ENCODE measurements at places on chromosomes 4 and X.

GRCh38 chr4:139030614-139031235 lies 15.1 kb downstream of the NOCT start:
- DNase-seq, result no peak

DNA sequence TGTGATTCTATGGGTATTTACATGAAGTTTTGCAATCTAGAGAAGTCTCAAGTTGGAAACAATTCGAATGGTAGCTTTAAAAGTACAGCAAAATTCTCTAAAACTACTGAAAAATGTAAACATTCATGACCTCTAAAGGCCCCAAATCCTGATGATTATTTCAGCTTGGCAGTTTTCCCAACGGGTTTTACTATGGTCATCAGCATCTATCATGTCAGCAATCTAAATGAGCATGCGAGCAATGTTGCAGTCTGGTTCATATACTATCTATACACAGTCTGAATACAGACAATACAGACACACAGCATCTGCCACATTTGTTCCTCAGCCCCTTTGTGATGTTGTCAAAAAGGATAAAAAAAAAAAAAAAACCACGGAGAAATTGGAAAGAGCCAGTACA lies 790.3 kb upstream of the HTR2C start:
- no peak for DNase-seq

DNA sequence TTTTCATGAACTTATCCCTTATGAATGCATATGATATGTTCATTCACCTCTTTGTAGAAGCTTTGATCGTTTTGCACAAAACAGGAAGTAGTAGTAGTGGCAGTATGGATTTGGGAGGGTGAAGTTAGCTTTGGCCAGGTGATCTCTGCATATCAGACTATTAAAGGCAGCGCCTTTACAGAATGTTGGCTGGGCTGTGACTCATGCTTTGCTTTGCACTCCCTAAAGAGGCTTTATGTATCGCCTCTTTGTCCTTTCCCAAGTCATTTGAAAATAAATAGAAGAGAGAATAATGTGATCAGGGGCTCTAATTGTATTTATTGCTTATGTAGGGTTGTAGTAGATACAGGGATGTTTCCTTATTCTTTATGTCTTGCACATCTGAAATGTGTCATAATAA lies 50.4 kb downstream of the SHROOM3 start:
- no peak for DNase-seq

DNA sequence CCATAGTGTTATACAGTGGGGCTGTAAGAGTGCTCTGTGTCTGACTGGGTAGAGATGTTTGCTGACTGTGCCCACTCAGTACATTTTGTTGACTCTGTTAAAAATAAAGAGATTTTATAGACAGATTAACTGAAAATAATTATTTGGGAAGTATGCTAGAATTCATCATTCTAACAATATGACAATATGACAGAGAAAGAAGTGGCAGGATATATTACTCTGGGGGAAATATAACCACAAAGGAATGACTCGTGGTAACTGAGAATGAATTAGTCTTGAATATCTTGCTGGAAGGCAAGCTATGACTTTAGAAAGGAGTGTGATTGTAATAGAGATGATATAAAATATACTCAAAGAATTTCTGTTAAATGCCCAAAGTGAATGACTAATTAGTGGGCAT lies 46.8 kb downstream of the TMEM165 start:
- DNase-seq, result no peak

DNA sequence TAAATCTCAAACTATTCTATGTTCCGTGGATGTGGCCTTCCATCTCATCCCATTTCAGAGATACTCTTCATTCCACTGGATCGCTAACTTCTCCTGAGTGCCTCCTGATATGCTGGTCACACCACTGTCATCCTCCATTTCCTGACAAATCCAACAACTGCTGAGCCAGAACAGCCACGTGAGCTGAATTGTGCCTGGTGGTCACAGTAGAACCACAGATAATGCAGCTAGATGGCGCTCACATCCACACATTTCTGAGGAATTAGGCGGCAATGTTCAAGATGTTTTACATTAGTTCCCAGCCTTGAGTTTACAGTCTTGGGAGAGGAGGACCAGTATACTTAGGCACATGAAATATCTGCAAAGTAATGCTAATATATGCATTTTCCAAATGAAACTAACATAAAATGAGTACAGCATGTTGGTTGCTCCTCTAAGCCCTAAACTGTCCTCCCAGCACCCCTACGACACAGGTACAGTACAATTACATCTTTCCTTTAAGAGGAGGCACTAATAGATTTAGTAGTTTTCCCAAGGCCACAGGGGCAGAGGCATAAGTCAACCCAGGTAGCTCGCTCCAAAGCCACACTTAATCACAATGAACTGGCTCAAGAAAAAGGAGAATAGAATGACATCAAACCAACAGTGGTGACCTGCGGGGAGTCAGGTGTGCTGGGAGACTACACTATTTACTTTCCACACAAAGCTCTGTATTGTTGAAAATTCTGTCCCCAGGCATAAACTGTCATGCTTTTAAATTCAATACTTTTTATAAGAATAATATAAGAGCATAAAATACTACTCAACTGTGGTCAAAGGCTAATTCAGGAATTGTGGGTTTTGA lies 134.2 kb downstream of the CHIC2 start:
- DNase-seq, result peak; percentile 30

DNA sequence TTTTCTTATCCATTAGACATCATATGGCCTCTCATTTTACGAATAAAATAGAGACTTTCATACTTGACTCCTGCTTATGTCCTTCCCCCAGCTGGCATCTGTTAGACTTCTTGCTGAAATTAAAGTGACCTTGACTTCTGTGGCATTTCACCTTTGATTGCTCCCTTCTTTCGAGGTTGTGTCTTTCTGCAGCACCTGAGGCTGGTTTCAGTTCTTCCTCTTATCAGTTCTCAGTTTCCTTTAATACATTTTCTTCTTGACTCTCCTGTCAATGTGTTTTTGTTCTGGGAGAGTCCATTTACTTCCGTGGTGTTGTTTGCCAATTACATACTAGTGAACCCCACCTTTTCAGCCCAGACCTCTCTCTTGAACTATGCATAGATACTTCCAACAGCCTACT lies 81.6 kb downstream of the RBPJ start:
- DNase-seq, result no peak

- DNase-seq, result no peak
These were observed 16.6 kb downstream of the ARHGAP24 start for GRCh38 chr4:85491527-85491926.

DNA sequence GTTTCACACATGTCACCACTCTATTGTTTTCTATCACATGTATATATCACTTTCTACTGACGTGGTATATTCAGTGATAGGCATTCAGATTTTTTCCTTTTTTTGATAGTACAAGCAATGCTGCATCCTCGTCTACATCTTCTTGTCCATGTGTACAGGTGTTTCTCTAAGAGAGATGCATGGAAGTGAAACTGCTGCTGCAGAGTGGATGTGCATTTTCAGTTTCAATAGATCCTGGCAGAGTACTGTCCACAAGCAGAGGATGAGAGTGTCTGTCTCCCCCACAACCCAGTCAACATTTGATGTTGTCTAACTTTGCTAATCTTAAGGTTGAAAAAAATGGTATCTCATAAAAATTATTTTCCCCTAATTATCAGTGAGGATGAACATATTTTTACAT lies 194.0 kb upstream of the CASK start:
- no peak for DNase-seq

DNA sequence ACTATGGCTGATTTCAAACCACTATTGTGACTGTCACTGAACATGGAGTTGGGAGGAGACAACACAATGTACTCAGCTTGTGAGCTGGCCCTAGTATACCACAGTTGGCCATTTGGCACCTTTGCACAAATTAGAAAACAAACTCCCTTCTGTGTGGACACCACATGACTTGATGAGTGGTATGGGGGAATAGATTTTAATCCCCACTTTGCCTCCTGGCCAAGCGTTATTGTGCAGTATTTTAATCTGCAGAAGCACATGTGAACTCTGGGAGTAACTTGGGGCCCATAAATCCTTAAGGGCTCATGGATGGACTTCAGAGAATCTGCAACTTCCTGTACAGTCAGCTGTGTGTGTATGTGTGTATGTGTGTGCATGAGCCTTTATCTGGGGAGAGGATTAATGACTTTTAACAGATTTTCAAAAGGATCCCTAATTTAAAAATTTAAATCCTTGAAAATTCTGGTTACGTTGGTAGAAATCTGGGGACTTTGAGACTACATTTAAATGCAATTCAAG lies 105.0 kb upstream of the PAQR3 start:
- DNase-seq, result peak; percentile 77

DNA sequence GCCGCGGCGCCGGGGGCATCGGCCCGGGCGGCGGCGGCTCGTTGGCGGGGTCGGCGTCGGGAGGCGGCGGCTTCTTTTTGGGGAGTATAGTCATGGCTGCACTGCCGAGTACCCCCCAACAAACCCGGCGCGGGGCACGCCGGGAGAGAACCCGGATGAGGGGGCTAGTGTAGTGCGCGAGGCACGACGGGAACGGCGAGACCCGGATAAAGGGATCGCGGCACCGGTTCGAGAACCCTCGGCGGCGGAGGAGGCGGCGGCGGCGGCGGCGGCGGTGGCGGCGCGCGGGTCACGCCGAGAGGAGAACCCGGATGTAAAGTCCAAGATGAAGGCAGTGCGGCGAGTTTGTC lies at the start of gene OTUD5:
TSS of gene OTUD5 (minus strand) at position 131 of the 350 bp plus-strand sequence. CDS start at position 94, 37 bp downstream.
- no peak for DNase-seq

DNA sequence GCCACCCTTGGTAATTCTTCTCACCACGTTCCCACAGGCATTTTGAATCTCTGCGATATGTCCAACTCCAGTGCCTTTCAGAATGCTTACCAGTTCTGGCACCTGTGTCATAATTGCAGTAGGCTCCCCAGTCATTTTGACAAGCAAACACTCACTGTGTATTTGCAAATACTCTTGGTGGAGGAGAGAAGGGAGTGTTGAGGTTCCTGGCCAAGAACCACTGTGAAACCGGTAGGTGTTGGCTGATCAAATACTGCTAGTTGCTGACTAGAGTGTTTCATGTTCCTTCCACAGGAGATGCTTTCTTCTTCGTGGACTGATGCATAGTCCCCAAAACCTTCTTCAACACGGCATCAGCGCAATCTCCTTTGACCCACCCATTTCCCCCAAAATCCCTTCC lies 16.0 kb upstream of the NLGN4X start:
- no peak for DNase-seq

DNA sequence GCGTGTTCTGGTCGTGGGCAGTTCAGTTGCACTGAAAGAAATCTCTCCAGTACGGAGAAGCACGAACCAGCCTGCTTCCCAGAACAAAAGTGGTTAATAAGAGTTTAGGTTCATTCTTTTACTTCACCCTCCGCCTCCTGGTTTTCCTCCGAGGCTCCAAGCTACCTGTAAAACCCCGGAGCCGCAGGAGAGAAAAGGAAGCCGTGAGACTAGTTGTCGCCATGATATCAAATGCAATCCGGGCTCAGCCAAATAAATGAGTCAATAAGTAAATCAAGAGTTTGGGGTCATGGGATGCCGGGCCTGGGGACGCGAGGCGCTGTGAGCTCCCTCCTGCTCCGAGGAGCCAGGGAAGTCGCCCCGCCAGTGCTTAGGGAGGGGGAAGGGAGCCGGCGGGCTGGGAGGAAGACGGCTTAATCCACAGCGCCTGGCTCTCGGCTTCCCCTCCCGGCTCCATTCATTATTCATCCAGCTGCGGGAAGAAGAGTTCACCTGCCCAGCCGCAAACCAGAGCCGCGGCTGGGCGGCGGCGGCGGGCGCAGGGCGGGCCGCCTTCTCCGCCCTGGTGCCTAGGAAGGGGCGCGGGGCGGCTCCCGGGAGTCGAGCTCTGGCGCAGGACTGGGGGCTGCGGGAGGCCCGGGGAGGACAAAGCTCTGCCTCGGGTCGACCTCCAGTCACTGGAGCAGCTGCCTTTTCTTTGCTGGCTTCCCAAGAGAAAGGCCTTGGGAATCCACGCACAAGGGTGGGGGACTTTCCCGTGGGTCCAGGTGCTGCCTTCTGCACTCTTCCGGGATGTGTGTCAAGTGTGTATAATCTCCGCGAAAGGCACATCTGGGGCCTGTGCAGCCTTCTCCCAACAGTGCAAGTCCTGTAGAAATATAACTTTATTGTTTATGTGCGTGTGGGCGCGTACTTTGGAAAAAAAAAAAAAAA lies 1.7 kb downstream of the FRAS1 start:
- no peak for DNase-seq

DNA sequence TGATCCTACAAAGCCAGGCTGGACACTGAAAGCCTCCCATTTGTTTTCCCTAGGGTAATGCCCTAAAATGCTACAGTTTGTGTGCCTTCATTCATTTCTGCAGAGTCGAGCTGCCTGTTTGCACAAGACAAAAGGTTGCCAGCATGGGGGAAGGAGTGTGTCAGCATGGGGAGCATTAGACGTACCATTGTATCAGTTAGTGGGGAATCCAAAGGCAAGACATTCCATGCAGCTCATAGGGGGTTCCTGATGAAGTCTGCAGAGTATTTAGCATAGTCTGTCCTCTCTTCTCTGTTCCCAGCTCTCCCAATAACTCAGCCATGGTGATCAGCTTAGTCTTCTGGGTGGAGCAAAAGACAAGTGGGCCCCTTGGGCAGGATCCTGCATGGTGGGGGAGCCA lies 276.9 kb upstream of the PCDH7 start:
- DNase-seq, result no peak

DNA sequence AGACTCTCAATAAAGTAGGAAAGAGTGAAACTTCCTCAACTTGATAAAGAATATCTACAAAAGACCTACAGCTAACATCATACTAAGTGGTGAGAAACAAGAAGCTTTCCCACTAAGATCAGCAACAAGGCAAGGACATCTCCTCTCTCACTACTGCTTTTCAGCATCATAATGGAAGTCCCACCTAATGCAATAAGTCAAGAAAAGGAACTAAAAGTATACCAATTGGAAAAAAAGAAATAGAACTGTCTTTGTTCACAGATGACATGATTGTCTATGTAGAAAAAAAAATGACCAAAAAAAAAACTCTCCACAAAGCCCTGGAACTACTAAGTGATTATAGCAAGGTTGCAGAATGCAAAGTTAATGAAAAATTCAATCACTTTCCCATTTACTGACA lies 25.1 kb upstream of the SH3RF1 start:
- DNase-seq, result no peak

- no peak for DNase-seq
These were observed 26.0 kb downstream of the MANBA start for GRCh38 chr4:102734591-102735385.

- DNase-seq, result peak; percentile 21
These were observed 104.6 kb downstream of the NPFFR2 start for GRCh38 chr4:72136429-72136828.

- DNase-seq, result no peak
These were observed 127.8 kb upstream of the ARX start for GRCh38 chrX:25143596-25143995.

DNA sequence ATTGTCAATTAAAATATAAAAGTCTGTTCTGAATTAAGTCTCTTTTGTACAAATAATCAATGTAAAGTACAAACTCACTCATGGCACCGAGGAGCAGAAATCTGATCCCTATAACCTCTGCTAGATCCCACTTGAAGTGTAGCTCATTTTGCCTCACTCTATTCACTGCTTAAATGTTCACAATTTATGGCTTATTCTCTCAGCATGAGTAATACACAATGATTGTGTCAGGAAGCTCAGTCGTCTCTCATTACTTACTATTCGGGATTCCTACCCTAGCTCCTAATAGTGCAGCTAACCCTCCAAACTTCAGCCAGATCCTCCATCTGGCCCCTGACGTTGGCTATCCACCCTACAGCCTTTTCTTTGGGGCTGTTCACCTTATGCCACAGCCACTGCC lies 4.7 kb upstream of the AMMECR1 start:
- DNase-seq, result peak; percentile 89
